ENCODE measurements at places on chromosomes 1 and 21.

- DNase-seq, result no peak
These were observed 14.1 kb upstream of the TRAPPC10 start for GRCh38 chr21:43997766-43998742.

DNA sequence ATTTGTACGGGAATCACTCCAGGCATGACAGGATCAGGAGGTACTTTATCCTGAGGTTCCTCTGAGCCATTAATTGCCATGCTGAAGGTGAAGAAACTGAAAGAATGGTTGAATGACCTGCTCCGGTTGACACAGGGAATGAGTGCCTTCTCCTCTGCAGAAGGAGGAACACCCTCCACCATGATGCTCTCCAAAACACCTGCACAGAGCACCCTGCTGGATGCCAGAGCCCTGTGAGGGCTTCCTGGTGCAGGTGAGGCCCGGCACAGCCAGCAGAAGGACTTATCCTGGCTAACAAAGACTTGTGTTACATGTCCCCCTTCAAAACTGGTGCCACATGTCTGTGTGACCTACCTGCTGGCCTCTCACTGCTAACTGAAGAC is 14.3 kb upstream of the LBR start:
- no peak for DNase-seq

DNA sequence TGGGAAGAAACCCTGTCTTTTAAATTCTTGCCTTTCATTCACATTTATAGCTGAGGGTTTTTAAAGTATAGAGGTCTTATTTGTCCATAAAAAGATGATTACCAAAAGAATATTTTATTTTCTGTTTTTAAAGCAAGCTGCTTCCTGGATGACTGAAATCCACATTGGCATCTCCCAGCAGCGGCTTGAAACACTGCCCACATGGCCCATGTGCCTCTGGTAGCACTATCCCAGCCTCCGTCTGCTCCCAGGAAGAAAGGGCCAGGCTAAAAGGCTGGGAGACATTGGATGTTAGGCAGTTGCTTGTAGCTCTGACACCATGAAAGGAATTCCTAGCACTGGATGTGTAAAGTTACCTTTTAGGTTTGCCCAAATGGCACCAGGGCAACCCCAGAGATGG is 169.9 kb upstream of the CACNA1E start:
- DNase-seq, result no peak

DNA sequence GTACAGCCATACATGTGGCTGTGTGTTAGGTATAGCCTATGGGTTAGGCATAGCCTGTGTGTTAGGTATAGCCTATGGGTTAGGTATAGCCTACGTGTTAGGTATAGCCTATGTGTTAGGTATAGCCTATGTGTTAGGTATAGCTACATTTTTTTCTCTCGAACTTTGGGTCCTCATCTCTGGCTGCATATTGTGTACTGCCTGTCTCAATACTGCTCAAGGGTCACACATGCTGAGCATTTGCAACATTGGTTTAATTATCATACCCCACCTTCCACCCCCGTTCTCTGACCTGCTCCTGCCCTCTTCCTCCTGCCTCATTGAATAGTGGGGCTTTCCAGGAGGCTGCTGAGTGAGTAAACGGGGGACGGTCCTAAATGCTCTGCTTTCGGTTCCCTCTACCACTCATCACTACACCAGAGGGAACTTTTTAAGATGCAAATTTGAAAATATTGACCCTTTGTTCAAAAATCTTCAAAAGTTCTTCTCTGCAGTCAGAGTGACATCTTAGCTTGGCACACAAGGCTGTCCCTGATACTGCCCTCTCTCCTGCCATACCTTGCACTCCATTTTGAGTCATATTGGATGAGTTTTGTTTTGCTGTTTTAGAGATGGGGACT is 17.8 kb downstream of the OR2B11 start:
- DNase-seq, result no peak

- DNase-seq, result peak; percentile 27
These were observed 55.8 kb upstream of the SELENON start for GRCh38 chr1:25744140-25744581.

DNA sequence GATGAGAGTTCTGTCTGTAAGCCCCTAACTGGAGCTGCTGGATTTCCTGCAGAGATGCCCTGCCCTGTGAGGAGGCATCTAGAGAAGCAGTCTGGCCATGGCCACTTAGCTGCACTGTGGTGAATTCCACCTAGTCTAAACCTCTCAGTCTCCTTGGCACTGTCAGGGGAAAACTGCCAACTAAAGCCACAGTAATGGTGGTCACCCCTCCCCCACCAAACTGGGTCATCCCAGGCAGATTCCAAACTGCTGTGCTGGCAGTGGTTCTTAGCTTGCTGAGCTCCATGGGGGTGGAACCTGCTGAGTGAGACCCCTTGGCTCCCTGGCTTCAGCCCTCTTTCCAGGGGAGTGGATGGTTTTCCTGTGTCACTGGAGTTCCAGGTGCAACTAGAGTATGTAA is 740.6 kb downstream of the RWDD3 start:
- no peak for DNase-seq

- DNase-seq, result peak; percentile 25
These were observed 14.3 kb upstream of the OLIG2 start for GRCh38 chr21:33011462-33011861.

- no peak for DNase-seq
These were observed 96.2 kb downstream of the RNF220 start for GRCh38 chr1:44501047-44501890.

DNA sequence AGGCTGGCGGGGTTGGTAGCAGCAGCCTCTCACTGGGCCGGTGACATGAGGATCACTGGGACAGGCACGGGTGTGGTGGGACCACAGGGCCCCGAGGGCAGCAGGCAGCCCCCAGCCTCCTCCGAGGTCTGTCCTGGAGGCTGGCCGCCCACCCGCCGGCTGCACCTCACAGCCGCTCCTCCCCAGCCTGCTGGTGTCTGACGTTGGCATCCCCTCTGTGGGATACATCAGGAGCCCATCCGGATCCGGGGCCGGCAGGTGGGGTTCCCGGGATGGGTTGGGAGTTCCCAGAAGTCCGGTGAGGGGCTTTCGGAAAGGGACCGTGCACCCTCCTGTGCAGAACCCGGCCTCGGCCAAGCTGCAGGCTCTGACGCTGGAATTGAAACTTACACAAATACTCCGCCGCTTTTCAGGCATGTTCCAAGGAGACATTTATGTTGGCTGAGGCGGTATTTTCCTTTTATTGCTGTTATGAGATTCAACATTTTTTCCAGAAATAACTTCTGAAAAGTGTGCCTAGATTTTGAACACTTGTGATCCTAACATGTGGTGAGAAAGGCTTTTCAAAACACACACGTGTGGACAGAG is 142.1 kb upstream of the ARHGEF16 start:
- no peak for DNase-seq

- no peak for DNase-seq
These were observed 80.5 kb downstream of the C1orf21 start for GRCh38 chr1:184467295-184467694.

Data from brain microvascular endothelial cell (primary cell).